Kidney capillary endothelial cell (primary cell): ENCODE measurements at places on chromosomes 4 and X.

- DNase-seq, result no peak
These were observed 131.0 kb downstream of the ATXN3L start for GRCh38 chrX:13188731-13189309.

- DNase-seq, result no peak
These were observed 207.7 kb upstream of the HDX start for GRCh38 chrX:84709987-84710386.

GRCh38 chrX:126165721-126166461 lies at the start of gene DCAF12L2:
TSS of gene DCAF12L2 (minus strand) at chrX:126166289. CDS start at chrX:126165924, 365 bp downstream.
- DNase-seq, result no peak

DNA sequence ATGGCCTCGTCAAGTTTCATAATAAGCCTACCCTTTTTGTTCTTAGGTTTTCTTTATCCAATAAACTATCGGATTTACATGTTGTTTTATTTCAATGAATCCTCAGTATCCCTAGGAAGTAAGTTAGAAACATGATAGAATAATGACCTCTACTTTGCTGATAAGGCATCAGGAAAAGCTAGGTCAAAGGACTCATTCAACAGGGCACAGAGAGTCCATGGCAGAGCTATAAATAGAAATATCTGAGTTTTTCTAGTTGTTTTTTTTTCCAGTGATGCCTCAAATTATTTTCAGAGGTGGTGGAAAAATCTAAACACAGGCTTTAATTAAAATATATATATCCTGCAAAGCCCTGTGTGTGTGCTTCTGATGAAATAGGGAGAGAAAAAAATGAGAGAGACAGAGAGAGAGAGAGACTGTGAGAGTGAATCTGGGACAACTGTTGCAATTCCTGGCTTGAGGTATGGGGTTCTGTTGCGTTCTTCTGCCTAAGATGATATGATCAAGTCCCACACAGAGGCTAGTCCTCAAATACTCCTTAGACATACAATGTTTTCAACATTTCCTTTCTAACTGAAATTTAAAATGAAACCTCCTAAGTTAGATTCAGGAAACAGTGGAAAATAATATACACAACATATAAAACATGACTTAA lies 139.9 kb downstream of the HDX start:
- DNase-seq, result no peak

DNA sequence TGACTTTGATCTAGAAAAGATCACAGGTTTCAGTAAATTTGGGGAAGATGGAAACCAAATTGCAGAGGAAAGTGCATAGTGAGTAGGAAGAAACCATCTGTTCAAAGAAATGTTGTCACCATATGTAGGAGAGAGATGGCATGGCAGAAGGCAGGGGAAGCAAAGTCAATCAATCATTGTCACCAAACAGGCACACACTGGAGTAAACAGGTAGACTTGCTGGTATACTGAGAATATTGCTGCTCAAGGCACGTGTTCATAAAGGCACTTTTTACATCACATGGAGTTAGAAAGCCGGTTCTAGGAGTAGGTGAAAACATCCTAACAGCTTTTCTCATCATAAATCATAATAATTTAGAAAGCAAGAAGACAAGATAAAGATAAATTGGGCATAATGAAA lies 550.5 kb upstream of the FAT1 start:
- DNase-seq, result no peak

- DNase-seq, result peak; percentile 13
These were observed 52.4 kb downstream of the GLRB start for GRCh38 chr4:157128395-157128794.

DNA sequence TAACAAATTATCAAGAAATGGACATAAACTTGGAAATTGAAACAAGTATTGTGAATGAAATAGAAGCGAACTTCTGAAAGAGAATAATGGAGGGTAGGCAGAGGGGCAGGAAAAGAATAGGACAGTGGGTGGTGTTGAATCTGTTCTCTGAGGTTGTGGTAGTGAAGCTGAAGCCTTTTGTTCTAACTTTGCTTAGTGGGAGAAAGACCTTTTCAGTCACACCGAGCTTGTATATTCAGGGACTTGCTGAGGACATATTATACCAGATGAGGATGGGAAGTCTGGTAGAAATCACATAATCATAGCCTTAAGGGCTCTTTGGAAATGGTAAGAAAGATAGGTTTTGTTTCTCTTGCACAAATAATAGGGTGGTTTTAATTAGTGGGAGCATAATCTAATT lies 115.4 kb upstream of the NDST4 start:
- no peak for DNase-seq

- DNase-seq, result no peak
These were observed 71.1 kb downstream of the SHOX start for GRCh38 chrX:701673-702072.

DNA sequence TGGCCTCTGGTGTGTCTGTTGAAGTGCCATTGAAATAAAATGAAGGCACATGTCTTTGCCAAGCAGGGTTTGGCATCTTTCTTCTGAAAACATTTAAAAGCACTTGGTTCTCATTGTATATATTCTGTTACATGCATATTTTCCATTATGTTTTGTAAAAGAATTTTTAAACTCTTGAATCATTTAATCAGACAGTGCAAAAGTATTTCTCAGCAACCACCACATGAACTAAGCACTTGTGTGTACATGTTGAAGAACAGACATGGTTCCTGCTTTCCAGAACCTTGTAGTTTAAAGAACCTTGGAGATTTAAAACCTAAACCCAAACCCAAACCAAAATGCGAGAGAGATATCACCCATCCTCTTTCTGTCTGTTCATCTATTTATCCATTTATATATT lies 220.3 kb upstream of the GIMD1 start:
- DNase-seq, result no peak

GRCh38 chrX:47172971-47173792 lies 20.4 kb upstream of the UBA1 start:
- DNase-seq, result no peak

GRCh38 chr4:150354214-150354796 lies 227.6 kb upstream of the MAB21L2 start:
- DNase-seq, result no peak

DNA sequence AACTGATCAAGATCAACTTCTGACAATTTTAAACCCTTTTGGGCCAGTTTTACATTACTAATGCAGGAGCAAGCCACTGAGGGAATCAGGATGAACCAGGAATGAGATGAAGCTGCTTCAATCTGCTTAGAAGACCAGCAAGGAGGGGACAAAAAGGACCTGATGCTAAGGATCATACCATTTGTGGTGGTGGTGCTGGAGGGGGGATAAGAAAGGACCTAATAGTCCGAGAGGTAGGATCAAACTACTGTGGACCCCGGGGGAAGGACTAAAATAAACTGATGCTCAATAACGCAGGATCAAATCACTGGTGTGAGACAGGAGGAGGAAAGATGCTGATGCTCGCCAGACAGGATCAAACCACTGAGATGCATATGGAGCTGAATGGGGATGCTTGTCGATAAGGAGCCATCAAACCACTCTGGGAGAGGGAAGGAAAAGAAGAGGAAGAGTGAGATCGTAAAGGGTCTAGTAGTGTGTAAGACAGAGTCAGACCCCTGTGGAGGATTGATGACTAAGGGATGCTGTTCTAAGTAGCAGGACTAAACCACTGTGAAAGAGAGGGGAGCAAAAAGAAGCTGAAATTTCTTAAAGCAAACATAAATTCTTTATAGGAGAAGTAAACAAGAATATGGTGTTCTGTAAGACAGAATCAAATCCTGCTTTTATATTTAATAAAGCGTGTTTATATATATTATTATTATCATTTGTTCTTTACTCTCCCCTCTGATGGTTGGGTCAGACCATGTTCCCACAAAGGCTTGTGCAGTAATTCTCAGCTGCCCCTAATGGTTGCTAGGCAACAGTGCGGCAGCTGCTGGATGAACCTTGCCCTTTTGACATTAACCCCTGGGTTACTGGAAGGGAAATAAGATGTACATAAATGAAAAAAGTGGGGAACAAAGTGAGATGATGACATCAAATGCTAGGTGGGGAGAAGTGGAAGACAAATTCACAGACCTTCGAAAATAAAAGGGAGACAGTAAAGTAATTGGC lies 432.5 kb upstream of the FGF16 start:
- no peak for DNase-seq

DNA sequence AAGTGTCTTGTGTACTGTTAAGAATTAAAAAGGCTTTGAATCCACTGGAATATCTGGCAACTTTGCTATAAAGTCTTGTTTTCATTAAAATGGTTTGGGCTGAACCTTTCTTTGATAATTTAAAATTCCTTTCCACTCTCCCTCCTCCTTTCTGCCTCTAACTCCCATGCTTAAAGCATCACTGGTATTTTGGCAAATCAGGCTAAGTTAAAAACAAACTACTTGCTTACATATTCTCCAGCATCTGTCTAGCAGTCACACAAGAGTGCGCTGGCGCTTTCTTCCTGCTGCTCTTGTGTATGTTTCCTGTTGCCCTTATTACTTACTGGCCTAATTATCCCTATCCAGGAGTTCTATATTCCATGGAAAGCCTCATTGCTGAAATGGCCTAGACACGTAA lies 136.6 kb downstream of the VEGFC start:
- no peak for DNase-seq

- no peak for DNase-seq
These were observed 222.1 kb downstream of the IL15 start for GRCh38 chr4:141858437-141858836.

- no peak for DNase-seq
These were observed 135.2 kb upstream of the MAMLD1 start for GRCh38 chrX:150227873-150228410.

- peak; percentile 28 for DNase-seq
These were observed 325.2 kb downstream of the CAMK2D start for GRCh38 chr4:113436360-113436759.

DNA sequence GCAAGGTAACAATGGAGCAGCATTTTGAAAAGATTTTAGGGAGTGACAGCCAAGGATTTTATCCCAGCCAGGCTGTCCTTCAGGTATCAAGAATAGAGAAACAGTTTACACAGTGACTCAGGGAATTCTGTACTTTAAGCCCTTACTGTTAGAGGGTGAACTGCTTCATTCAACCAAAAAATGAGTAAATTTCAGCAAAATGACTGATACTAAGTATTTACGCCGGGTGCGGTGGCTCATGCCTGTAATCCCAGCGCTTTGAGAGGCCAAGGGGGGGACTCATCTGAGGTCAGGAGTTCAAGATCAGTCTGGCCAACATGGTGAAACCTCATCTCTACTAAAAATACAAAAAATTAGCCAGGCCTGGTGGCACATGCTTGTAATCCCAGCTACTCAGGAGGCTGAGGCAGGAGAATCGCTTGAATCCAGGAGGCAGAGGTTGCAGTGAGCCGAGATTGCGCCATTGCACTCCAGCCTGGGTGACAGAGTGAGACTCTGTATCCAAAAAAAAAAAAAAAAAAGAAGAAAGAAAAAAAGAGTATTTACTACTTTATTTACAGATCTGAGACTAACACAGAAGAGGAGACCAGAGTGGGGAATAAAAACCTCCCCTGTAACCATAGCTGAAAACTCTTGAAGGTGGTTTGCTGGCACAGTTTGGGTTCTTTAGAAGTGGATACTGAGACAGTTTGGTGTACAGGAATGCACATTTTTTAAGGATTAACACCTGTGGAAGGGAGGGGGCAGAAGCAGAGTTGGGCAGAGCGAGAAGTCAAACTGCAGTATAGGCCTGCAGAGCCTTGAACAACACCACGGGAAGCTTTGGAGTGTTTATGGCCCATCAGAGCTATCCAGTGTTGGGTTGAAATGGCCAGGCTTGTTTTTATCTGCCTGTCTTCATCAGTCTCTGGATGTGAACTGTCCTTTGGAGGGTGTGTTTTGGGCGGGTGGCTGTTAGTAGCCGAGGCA lies 40.5 kb downstream of the TMEM131L start:
- DNase-seq, result no peak
